ENCODE measurements at places on chromosomes 6 and 20.

GRCh38 chr6:1242446-1242845 lies 69.5 kb upstream of the FOXQ1 start:
- DNase-seq: no peak

- no peak for DNase-seq
Measured at GRCh38 chr20:7657569-7657968, 282.7 kb downstream of the HAO1 start.

DNA sequence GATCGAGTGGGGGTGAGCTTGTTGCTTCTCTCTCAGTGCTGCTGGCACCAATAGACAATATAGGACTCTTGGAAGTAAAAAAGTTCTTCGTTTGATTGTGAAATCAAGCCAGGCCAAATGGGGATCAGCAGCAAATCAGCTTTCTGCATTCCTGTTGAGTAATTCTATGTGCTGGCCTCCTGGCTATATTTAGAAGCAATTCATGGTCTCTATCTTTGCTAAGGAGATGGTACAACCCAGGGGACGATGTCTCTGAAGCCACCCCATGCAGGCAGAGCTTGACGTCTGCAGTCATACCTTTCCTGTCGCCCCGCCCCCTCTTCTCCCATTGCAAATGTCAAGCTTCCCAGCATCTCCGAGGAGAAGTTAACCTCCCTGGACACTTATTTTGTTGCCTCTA lies 199.1 kb downstream of the SCP2D1 start:
- DNase-seq: no peak

- no peak for DNase-seq
Measured at GRCh38 chr6:124812067-124812466, 150.2 kb upstream of the RNF217 start.

DNA sequence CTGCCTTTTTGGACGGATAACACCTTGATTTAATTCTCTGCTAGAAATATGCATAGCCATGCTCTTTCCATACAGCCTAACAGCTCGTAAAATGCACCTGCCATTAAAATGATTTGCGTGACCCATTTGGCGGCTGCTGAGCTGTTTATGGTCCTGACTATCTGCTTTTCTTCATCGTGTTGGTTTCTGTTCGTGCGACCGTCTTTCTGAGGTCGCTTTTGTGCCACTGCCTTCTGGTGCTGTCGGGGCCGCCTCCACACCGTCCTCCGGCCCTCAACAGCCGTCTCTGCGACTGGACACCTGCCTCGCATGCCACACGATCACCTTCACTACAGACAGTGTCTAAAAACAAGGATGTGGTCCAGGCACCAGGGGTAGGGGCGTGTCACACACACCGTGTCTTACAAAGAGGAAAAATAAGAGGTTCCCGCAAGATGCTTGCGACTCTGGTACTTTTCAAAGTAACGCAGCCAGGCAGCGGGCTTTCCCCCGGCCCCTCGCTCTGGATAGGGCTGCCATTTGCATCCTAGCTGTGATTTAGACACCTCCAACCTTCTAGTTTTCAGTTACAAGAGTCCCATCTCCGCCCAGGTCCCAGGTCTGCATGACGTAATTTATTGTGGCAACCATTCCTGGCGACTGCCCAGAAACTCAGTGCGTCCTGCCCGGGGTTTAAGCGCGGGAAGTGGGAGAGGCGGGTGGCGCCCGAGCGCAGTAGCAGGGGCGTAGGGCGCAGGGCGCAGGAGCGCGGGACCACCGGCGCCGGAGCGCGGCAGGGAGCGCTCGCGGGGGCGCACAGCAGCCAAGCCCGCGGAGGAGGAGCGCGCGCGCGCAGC lies at the start of gene STMND1:
Gene STMND1, plus strand, starts transcription at position 629 of the 836 bp plus-strand sequence. CDS start 208 bp downstream, outside the sequence.
- DNase-seq: no peak

GRCh38 chr6:154994836-154995253 lies 270 bp upstream of the TIAM2 start:
- no peak for DNase-seq

- DNase-seq: no peak
Measured at GRCh38 chr6:70520575-70520974, 46.2 kb upstream of the SDHAF4 start.

GRCh38 chr20:39706184-39706663 lies 744.1 kb downstream of the DHX35 start:
- no peak for DNase-seq

DNA sequence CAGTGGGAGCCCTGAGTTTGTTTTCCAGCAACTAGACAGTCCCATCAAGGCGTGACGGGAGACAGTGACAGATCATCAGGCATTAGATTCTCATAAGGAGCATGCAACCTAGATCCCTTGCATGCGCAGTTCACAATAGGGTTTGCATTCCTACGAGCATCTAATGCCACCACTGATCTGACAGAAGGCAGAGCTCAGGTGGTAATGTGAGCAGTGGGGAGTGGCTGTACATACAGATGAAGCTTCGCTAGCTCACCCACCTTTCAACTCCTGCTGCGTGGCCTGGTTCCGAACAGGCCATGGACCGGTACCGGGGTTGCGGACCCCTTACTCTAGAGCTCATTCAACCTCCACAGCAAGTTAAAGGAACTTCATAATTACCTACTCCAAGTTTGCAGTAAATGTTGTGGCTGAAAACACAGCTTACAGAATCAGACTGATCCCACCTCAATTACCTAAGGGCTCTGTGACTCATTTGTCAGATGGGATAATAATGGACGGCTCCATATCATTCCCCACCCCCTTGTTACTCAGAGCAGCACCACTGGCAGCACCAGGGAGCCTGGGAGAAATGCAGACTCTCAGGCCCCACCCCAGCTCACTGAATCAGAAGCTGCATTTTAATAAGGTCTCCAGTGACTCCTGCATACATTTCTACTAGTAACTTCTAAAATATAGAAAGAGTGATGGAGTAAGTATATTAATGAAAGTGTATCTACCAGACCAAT lies 15.7 kb downstream of the PXMP4 start:
- no peak for DNase-seq

GRCh38 chr6:117602899-117603588 lies 733 bp upstream of the GOPC start:
- no peak for DNase-seq

DNA sequence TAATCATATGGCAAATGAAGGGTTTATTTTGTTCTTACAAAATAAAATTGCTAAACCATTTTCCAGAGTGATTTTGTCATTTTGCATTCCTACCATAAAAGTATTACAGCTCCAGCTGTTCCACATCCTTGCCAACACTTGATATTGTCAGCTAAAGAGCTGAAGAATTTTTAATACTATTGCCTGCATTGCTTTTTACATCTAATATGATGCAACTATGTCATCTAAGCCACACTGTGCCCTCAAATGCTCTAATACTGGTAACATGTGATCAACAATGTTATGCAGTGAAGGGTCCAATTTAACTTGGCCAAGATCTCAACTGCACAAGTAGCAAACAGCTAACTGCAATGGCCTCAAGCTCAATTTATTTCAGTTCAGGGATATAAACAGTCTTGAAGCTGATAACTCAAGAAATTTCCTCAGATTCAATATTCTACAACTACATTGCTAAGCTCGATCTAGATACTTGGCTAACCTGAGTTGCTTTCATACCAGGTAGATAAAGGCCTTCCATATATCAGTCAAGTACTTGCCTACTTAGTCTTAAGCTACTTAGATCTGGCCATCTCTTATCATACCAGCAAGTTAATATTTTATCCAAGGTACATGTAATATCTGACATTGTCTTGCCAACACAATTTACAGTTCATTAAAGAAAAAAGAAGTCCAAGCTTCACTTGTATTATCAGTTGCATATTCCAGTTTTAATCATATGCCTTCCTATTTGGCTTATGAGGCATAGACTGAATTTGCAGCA lies 17.0 kb downstream of the AKIRIN2 start:
- DNase-seq: no peak

- DNase-seq: no peak
Measured at GRCh38 chr6:15023448-15023847, 222.4 kb upstream of the JARID2 start.

DNA sequence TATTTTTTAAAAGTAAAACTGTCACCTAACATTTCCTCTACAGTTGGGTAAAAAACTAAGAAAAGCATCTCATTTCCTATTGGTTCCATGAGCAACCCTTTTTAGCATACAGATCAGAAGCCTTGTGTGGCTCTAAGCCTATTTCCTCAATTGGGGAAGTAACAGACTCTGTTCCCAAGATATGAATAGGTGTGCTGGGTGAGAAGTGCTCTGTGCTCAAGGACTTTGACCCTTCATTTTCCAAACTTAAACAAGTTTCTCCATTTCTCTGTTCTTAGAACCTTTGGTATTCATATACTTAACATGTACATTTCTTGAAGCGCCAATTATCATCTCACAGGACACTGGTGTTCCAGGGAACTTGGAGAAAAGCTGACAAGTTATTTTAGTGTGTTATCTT lies 24.1 kb downstream of the CARMIL1 start:
- no peak for DNase-seq

All from stimulated activated CD4-positive, alpha-beta T cell treated with anti-CD3 and anti-CD28 coated beads, Interleukin-1b, Interleukin-23, amount 100 ng/mL, for 1 hour (primary cell).